ENCODE measurements at places on chromosomes 7 and 10.

GRCh38 chr7:1386623-1387220, 72.5 kb downstream of the MICALL2 start:
- DNase-seq: no peak

DNA sequence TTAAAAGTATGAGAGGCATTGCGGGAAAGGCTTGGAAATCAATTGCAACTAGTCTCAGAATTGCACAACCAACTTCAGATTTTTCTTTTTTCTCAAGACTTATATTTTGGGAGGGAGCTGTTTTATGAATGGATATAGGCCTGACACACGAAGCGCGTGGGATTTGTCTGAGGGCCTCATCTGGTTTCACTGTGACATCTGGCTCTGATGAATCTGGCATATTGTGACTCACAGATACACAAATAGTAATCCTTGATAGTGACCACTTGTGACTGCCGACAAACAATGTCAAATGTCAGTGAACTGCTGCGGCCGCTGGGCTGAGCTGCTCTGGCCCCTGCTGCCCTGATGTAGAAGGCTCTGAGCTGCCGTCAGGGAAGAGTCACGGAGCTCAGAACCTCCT, 655.1 kb downstream of the INHBA start:
- no peak for DNase-seq

GRCh38 chr10:88687853-88688467, 18.1 kb upstream of the LIPK start:
- DNase-seq: peak; percentile 18

DNA sequence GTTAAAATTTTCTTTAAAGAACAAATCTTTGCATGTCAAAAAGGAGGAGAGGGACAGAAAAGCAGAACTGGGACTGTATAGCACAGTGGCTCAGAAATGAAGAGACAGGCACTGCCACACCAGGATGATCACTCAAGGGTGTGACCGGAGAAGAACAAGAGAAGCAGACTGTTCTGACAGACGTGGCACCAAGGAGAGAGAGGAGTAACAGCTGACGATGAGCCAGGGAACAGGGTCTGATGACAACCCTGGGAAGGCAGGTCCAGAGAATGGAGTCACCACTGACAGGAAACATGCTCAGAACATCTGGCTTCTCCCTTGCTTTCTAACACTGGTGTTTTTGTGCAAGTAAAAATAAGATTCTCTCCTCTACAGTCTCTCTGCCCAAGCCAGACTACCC, 14.6 kb upstream of the VAX1 start:
- no peak for DNase-seq

GRCh38 chr7:98429799-98430198, 28.9 kb upstream of the BAIAP2L1 start:
- no peak for DNase-seq

DNA sequence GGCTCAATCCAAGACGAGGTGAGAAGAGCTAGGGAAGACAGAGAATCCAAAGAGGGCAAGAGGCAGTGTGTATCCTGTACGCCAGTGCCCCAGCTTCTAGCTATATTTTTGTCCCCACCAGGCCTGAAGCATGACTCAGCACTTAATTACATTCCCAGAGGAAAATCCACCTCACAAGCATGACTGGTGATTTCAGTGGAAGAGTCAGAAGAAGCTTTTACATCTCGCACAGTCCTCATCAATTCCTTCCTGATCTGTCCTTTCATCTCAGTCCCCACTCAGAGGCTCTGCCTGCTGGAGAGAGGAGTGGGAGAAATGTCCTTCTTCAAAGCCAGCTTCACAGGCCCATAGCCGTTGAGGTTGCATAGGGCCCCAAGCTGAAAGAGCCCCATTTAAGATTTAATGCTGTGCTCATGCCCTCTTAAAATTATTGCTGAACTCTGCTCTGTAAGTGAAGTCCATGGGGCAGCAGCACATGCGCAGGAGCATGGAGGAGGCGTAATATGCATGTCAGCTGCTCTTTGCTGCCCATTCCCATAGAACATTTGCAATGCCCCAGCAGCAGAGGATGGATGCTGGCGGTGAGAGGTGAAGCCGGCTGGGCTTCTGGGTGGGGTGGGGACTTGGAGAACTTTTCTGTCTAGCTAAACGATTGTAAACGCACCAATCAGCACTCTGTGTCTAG, 39.0 kb upstream of the AOAH start:
- no peak for DNase-seq

DNA sequence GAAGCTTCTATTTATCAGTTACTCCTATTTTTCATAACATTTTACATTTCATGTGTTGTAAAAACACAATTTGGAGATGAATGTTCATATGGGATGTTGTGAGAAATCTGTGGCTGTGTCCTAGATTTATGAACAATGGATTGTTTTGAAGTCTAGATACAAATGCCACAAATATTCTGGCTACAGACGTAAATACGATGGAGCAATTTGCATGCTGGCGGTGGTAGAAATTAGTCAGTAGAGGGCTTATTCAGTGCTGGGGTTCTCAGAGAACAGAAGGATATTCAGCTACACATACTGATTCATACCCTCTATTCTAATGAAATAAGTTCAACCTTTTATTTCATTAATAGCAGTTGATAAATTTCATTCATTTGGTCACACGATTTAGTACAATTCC, 48.8 kb downstream of the PLPP4 start:
- peak; percentile 50 for DNase-seq

DNA sequence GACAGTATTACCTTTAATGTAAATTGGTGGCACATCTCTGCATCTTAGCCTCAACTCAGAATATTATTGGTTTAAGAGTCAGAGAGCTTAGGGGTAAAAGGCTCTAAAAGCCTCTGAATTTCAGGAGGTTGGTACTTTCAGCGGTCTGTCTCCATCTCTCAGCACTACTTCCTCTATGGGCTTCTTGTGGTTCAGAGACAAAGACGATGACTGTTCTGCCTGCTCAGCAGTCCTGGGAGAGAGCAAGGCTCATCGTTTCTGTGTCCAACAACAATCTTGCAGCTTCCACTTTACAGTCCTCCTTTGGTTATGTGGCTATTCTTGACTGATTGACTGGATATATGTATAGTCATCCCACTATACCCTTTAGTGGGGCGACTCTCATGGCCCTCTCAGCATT, 394.7 kb downstream of the AUTS2 start:
- no peak for DNase-seq

GRCh38 chr7:53022893-53023292, 12.5 kb upstream of the POM121L12 start:
- DNase-seq: no peak

All from COLO829 (cell line).